ENCODE measurements at places on chromosomes 3 and 15.

GRCh38 chr15:99015698-99016568 lies 8.3 kb upstream of the PGPEP1L start:
- DNase-seq, result no peak

DNA sequence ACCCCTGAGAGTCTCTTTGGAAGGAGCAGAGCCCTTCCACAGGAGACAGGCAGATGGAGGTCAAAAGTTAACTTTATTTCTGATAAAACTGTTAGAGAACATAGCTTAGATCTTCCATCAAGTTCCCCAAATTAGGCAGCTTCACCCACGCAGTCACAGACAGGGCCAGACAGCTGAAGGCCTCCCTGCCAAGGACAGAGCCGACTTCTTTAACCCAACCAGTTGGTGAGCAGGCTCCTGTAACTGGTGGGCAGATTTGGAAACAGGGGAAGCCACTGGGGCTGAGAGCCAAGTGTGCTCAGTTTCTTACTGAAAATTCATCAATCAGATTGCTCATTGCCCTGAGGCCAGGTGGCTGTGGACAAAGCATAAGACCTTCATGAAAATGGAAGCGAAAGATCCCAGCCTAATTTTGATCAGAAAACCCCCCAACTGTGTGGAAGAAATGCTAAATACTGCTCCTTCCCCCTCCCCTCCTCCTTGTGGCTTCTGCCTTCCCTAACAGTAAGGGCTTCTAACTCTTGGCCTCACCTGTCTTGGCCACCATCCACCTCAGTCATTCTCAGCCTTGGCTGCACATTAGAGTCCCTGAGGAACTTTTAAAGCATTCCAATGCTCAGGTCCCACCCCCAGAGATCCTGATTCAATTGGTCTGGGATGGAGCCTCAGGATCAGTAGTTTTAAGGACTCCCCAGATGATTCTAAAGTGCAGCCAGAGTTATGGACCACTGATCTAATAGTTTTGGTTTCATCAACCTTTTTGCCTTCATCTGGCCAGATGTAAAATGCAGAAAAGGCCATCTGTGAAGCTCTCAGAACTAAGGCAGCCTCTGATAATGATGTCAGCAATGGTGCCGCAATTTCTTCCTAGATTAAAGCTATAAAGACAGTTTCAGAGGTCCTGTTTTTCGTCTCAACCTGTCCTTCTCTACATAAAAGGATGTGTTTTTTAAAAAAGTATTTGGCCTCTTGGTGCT lies 11.5 kb downstream of the CLRN1 start:
- DNase-seq, result no peak

GRCh38 chr3:59320080-59320479 lies 270.3 kb upstream of the CFAP20DC start:
- DNase-seq, result no peak

DNA sequence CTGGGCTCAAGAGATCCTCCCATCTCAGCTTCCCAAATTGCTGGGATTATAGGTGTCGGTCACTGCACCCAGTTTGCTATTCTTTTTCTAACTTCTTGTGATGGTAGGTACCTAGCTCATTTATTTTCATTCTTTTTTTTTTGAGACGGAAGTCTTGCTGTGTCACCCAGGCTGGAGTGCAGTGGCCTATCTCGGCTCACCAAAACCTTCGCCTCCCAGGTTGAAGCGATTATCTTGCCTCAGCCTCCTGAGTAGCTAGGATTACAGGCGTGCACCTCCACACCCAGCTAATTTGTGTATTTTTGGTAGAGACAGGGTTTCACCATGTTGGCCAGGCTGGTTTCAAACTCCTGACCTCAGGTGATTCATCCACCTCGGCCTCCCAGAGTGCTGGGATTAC lies 30.1 kb upstream of the RAD51 start:
- no peak for DNase-seq

- peak; percentile 47 for DNase-seq
Observed at GRCh38 chr15:90201130-90201943, at the start of gene SEMA4B. Gene SEMA4B, plus strand, starts transcription at chr15:90201330. Its CDS starts 249 bp downstream, at chr15:90201579.

GRCh38 chr3:195609229-195609628 lies 25.5 kb upstream of the APOD start:
- no peak for DNase-seq

GRCh38 chr15:90338532-90338931 lies 13.6 kb upstream of the ZNF774 start:
- DNase-seq, result no peak

- DNase-seq, result no peak
Observed at GRCh38 chr3:14371573-14372474, 30.6 kb upstream of the SLC6A6 start.

DNA sequence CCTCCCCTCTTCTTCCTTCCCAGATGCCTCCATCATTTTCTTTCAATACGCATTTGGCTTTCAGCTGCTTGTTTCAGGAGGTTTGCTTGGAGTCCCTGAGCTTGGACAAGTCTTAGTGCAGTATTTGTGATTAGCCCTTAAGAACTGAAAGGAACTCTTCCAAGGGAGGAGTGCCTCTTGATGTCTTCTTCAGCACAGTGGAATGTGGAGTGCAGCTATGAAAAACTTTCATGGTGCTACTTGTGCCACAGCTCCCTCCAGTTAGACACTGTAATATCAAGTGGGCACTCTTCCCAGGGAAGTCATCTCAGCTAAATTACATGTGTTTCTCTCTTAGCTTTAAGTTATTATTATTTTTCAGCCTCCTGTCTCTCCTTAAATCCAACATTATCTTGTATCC lies 173.1 kb downstream of the NECTIN3 start:
- no peak for DNase-seq

GRCh38 chr3:150958683-150959082 lies 13.8 kb downstream of the CLRN1 start:
- no peak for DNase-seq

DNA sequence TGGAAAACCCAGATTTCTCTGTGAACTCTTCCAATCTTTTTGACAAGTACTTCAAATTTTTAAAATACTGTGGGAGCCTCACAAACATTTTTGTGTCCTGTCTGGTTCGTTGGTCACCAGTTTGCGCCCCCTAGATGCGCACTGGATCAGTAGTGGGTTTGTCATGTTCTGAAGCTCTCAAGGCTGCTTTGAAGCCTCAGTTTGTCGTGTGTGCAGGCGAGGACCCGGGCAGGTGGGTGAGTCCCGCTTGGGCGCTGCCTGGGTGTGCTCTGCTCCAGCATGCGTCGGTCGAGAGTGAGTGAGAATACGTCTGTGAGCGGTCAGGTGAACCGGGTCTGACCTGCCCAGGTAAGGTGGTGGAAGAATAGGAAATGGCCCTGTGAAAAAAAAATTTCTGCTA lies 17.3 kb upstream of the AEN start:
- no peak for DNase-seq

DNA sequence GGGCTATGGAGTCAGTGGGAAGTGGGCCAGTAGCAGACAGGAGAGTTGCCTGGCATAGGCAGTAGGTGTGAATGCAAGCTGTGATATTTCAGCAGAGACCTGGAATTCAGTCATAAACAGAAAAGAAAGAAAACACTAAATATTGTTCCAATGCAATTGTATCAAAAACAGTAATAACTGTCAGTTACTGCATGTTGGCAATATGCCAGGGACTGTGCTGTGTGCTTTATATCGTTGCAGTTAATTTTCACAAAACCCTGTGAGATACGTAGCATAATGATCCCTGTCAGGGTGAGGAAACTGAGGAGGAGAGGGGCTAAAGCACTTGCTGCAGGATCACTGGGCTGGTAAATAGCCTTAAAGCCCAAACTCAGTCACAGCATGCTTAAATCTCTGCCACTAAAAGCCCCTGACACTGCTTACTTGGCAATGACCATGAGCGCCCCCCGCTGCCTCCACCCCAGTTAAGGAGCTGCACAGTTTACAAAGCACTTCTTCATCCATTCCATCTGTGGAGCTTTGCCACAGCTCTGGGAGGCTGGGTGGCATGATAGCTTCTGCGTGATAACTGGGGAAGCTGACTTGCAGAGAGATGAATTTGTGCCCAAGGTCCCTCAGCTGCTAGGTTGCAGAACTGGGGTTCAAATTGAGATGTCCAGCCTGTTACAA lies 3.9 kb downstream of the SLC6A1 start:
- no peak for DNase-seq

DNA sequence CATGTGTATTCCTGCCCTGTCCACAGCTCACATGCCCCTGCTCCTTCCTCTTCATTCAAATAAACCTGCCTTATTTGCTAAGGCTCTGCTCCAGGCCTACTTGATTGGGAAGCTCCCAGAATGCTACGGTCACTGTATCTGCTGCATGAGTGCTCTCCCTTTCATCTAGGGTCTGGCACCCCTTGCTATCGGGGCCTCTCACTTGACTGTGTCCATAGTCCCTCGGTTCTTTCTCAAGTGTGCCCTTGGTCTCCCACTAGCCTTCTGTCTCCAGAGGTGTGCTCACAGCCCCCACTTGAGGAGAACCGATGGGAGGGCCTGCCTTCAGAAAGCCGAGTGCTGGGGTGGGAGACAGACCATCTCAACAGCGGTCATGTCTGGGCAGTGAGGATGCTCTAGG lies 57.4 kb upstream of the NMNAT3 start:
- DNase-seq, result no peak

DNA sequence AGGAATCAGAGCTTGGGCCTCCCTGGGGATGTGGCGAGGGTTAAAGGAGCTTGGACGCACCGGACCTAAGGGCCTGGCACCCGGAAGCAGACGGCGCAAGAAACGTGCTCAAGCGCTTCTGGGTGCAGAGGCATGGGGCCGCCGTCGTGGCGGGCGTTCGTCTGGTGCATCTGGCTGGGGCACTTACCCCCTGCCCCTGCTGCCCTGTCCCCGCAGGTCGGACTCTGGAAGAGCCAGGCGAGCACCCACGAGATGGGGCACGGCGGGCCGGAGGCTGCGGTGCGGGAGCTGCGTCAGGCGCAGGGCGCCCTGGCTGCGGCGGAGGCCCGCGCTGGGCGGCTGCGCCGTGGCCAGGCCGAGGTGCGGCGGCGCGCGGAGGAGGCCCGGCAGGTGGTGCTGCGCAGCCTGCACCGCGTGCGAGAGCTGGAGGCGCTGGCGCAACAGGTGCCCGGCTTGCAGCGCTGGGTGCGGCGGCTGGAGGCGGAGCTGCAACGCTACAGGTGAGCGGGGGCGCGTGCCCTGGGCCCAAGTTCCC lies 2.5 kb downstream of the EFCC1 start:
- no peak for DNase-seq

GRCh38 chr3:188170461-188171459 lies 16.8 kb downstream of the LPP start:
- DNase-seq, result peak; percentile 14

DNA sequence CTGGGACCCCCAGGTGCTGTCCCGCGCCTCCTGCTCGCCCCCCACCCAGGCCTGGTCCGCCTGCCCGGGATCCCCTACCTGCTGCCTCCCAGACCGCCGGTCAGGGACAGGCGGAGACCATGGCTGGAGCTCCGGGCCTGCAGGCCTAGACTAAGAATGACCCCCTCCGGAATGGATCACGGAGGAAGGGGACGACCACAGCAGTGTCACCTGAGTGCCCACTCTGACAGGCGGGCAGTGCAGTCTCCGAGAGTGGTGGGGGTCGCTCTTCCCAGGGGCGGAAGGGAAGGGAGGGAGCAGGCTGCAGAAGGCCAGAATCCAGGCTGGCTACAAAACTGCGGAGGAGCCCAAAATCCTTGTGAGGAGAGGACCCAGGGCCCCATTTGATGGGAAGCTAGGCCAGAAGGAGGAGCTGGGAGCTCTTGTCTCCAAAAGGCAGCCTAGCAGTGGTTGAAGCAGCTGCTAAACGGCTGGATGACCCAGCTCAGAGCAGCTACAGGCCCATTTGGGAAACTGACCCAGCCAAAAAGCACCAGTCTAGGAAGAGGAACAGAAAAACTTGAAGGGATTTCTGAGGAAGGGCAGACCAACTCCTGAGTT lies 908 bp upstream of the RAB43 start:
- DNase-seq, result no peak

DNA sequence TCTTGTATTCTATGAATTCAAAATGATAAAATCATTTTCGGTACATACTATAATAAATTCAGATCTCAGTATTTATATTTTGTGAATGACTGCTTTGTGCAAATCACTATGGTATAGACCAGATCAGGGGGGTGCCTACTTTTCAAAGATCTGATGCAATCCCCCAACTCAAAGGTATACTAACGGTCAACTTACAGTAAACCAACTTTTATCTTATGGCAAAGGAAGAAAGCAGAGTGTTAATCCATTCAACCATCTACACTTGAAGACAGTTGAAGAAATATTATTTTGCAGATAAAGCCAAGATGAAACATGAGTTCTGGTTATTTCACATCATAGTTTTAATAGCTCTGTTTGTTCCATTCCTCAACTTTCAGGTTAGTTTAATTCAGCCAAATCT lies 197.1 kb downstream of the MEX3B start:
- no peak for DNase-seq

DNA sequence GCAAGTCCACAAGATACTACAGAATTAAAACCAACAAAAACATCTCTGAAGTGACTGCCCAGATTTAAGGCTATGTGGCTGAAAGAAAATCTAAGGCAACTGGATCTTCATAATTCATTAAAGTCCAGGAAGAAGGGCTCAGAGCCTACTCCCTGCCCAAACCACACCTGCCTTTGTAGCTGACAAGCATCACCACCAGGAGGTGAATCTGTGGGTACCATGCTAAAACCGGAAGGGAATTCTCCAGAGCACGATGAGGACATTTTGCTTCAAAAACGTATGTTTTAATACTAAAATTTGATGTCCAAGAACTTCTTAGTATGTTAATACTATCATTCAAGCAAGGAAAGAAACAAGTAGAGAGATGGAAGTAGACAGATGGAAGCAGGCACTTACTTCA lies 495.9 kb upstream of the NECTIN3 start:
- no peak for DNase-seq

GRCh38 chr3:117941015-117941414 lies 1093.6 kb downstream of the IGSF11 start:
- no peak for DNase-seq

DNA sequence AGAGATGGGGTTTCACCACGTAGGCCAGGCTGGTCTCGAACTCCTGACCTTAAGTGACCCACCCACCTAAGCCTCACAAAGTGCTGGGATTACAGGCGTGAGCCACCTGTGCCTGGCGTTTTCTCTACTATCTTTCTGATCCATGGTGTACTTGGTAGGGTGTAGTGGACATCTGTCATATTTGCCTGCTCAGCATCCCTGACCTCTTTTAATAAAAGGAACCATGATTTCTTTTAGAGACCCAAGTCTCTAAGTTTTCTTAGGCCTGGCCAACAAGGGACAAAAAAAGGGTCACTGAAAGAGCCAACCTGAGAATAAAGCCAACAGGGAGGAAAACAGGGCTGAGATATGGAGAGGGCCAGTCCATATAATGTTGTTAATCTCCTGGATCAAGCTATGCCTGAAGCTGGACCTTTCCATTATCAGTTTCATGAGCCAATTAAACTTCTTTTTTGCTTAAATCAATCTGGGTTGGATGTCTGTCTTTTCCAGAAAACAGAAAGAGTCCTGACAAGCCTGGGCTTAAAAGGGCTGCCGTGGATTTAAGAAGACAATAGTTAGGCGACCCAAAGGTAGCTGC lies 48.1 kb upstream of the PGPEP1L start:
- DNase-seq, result no peak

- DNase-seq, result no peak
Observed at GRCh38 chr3:29420106-29420505, 139.2 kb downstream of the RBMS3 start.

- no peak for DNase-seq
Observed at GRCh38 chr15:62732078-62732477, 310.5 kb upstream of the TPM1 start.

Data from activated gamma-delta T cell treated with anti-CD3 and anti-CD28 coated beads, Interleukin-2, amount 50 U/mL, for 16 hours (primary cell).